ENCODE measurements at places on chromosomes 1 and 21.

- H3K27ac ChIP-seq = no peak overlapping the region
- peaks cover 23% of the 10 kb centered on the region for H3K4me1 ChIP-seq
- peak overlapping the region; percentile 12 for H3K4me3 ChIP-seq
- DNase-seq = no peak
These were observed 45.0 kb upstream of the DNAJC6 start for GRCh38 chr1:65264197-65264929.

DNA sequence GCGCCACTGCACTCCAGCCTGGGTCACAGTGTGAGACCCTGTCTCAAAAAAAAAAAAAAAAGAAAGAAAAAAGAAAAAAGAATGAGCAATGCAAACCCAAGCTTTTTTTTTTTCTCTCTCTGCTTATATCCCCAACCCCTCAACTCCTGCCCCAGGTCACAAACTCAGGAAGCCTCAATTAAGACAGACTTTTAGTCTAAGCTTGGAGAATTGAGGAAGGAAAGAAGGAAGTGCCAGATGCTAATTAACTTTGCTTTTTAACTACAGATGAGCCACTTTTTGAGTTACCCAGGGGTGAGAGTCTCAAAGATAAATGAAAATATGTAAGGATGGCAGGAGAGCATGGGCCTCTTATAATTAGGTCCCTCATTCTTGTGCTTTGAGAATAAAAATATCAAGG, 33.3 kb downstream of the PIK3CD start:
- H3K36me3 ChIP-seq = no peaks in the 10 kb centered on the region
- H3K4me3 ChIP-seq = no peak overlapping the region
- H3K27ac ChIP-seq = no peak overlapping the region

DNA sequence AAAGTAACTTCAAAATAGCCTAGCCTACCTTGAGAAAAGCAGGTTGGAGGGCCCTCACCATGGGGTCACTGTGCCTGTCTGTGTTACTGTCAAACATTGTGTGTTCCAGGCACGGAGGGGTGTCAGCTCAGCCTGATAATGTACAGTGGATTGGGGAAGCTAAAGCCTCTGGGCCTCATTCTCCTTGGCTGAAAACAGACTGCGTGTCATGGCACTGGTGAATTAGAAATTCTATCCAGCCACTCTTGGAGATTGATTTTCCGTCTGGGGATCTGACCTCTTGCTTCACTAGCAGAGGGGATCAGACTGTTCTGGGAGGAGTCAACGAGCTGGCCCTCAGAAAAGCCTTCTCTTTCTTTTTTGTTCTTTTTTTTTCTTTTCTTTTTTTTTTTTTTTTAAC, 123.5 kb upstream of the HOOK1 start:
- no peaks in the 10 kb centered on the region for H3K36me3 ChIP-seq
- DNase-seq = no peak
- no peak overlapping the region for H3K4me3 ChIP-seq

GRCh38 chr1:19909971-19910370, 13.4 kb downstream of the PLA2G2E start:
- no peak overlapping the region for H3K4me3 ChIP-seq
- H3K36me3 ChIP-seq = peaks cover 66% of the 10 kb centered on the region
- no peak for DNase-seq
- no peak overlapping the region for H3K27ac ChIP-seq
- H3K27me3 ChIP-seq = no peaks in the 10 kb centered on the region

DNA sequence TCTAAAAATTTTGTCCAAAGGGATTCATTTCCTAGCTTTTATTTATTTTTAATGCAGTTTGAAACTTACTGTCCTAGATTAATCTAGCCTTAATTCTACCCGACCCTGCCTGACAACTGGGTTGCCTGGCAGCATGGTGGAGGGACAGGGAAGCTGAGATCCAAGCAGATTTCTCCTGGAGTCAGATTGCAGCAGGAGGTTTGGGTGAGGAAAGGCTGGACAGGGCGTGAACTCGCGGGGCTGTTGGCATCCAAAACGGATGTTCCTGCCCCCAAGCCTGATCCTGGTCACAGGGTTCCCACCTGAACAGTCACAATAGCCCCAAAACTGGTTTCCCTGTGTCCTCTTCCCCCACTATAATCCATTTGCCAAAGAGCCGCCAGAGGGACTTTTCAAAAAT, 23.2 kb downstream of the TCEA3 start:
- H3K4me1 ChIP-seq = peaks cover 40% of the 10 kb centered on the region
- no peaks in the 10 kb centered on the region for H3K27me3 ChIP-seq
- DNase-seq = no peak
- H3K36me3 ChIP-seq = peaks cover 3% of the 10 kb centered on the region
- peak overlapping the region; percentile 78 for H3K27ac ChIP-seq

- H3K4me3 ChIP-seq = no peak overlapping the region
- H3K27ac ChIP-seq = no peak overlapping the region
- H3K36me3 ChIP-seq = no peaks in the 10 kb centered on the region
- DNase-seq = no peak
- no peaks in the 10 kb centered on the region for H3K27me3 ChIP-seq
These were observed 45.6 kb upstream of the RAB4A start for GRCh38 chr1:229225331-229225782.

- H3K4me1 ChIP-seq = peaks cover 55% of the 10 kb centered on the region
- H3K27ac ChIP-seq = peak overlapping the region; percentile 17
- DNase-seq = no peak
These were observed 8.7 kb downstream of the IER5 start for GRCh38 chr1:181097242-181097641.

DNA sequence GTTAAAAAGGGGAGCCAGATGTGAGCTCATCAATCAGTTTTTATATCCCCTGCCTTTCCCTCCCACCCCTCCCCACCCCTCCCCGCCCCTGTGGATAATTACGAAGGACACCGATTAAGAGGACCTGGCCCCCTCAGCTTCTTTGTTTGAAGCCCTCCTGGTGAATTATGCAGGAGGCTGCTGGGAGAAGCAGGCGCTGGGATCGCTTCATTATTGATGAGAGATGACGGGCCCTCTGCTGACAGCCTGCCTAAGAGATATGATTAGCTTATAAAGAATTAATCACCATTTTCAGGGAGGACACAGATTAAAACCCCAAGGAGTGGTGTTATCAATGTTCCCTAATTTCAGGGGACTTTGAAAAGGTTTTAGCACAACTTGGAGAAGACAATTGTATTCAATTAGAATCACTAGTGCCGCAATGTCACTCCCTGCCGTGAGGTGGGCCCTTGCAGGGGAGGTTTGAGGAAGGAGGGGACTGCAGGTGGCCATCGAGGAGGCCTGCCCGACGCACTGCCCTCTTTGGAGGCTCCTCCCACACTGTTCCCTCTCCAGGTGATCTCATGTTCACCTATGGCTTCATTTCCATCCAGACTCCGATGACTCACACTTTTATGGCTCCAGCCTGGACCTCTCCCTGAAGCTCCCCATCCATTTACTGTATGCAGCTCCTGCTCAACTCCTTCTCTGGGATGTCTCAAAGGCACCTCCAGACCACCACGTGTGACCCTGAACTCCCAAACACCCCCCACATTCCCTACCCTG, 67.0 kb upstream of the KLHDC7A start:
- DNase-seq = peak; percentile 47
- H3K27ac ChIP-seq = no peak overlapping the region
- peaks cover 19% of the 10 kb centered on the region for H3K27me3 ChIP-seq
- no peak overlapping the region for H3K4me3 ChIP-seq
- no peaks in the 10 kb centered on the region for H3K4me1 ChIP-seq
- H3K36me3 ChIP-seq = no peaks in the 10 kb centered on the region

DNA sequence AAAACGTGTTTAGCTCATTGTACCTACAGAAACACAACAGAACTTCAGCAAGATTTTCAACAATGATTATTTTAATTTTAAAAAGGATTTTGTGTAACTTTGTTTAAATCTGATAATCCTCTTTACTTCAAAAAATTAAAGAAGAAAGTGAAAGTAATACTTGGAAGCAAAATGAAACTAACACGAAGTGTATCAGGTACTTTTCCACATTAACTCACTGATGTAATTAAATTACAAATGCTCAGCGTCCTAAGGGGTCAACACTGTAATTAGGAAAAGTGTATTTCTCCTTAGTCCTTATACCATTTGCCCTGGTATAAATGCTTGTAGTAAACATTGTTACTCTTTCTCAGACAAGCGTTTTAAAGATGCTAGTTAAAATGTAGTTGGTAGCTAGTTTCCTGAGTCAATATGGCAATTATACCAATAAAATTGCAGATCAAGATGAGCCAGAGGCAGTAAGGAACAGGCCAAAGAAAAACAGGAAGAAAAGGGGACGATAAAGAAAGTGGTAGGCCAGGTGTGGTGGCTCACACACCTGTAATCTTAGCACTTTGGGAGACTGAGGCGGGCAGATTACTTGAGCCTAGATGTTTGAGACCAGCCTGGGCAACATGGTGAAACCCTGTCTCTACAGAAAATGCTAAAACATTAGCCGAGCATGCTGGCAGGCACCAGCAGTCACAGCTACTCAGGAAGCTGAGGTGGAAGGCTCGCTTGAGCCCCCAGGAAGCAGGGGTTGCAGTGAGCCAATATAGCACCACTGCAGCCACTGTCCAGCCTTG, 553.0 kb downstream of the SMYD3 start:
- no peak for DNase-seq
- H3K4me3 ChIP-seq = peak overlapping the region; percentile 40
- no peaks in the 10 kb centered on the region for H3K4me1 ChIP-seq
- H3K36me3 ChIP-seq = no peaks in the 10 kb centered on the region
- H3K27ac ChIP-seq = peak overlapping the region; percentile 80
- H3K27me3 ChIP-seq = no peaks in the 10 kb centered on the region
